ENCODE measurements at places on chromosomes 5 and 9.

DNA sequence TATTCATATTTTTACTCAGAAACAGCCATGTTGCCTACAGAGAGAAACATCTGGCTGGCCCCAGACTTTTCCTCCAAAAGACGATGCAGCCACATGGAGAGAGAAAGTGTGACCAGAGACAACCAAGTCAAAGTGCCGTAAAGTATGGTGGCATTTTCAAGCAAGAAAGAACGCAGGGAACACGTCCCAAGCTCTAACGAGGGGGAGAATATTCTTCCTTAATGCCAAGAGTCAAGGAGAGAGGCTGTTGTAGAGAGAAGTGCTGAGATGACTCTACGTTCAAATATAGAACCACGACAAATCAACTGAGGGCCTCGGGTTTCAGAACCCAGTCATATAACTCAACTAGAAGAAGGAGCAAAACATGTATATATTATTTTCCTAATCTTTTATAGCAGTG is 55.9 kb downstream of the FNBP1 start:
- DNase-seq = no peak

DNA sequence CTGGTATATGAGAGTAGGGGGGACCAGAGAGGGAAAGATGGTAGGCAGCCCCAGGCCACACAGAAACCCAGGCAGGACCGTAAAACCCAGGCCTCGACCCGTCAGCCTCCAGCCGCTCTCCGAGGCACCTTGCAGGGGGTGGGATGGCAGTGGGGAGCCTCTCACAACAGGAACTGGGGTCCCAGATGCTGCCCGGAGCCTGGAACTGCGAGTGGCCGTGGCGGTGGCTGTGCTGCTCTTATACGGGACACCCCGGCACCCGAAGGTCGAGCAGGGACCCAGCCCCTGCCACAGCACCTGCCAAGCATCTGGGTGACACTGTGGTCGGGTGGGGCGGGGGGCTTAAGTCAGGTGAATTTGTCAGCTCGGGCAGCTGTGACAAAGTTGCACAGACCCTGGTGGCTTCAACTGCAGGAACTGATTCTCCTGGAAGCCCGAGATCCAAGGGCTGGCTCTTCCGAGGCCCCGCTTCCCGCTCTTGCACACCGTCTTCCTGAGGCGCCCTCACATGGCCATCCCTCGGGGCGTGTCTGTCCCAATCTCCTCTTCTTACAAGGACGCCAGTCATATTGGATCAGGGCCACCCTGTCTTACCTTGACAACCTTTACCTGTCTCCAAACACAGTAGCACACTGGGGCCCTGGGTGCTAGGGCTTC is 47.6 kb upstream of the EGFL7 start:
- DNase-seq = no peak

DNA sequence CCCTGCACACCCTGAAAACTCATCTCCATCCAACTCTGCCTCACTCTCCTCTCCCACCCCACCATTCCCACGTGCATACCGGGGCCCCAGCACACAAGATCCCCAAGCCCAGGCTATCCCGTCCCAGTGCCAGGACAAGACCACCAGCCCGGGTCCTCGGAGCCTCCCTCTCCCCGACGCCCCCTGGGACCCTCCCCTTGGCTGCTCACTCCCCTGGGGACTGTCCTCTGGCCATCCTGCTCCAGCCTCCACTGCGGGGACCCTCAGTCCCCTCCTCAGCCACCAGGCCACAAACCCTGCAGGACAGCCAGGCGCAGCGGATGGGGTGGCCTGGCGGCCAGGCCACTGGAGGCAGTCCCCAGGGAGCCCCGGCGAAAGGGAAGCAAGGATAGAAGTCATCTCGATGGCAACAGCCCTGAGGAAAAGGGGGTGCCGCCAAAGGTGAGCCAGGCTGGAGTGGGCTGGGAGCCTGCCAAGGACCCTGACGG is 62.8 kb downstream of the C9orf50 start:
- DNase-seq = no peak

GRCh38 chr5:145960166-145960565 is 23.8 kb downstream of the SH3RF2 start:
- no peak for DNase-seq

- DNase-seq = no peak
These were observed 9.6 kb downstream of the RASGEF1C start for GRCh38 chr5:180199390-180199789.

DNA sequence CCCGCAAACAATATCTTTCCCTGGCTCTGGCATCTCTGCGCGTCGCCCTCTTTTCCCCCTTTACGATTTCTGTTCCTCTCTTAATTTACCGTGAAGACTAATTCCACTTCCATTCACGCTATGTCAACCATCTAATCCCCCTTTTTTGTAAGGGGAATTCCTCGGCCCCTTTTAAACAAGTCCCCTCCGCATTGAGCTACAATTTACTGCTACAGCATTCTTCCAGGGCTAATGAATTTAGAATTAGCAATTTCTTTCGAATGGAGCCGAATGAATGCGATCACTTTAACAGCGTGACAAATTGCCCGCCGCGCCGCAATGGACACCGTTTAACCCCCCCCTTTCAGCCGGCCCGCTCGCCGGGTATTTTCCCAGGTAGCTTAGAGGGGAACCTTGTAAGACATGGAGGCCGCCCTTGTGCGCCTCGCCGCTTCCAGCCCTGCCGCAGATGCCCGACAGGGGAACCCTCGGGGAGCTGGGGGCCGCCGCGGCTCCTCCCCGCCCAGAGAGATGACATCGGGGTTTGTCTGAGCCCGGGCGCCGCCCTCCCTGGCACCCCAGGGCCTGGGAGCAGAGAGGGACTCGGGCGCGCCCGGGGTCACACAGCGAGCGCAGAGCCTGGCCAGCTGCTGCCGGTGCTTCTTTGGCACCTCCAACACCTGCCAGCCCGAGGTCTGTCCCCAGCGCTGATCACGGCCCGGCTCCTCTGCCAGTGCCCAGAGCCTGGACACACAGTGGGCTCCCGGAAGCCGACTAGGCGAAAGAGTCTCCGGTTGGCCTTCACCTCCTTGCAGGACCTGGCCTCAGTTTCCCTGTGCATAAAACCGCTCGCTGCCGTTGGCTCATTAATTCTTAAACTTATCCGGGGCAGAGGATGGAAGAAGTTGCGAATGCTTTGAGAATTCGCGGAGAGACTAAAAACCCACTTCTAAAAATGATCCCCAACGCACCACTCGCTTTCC is 1.3 kb downstream of the PRDM12 start:
- DNase-seq = no peak

DNA sequence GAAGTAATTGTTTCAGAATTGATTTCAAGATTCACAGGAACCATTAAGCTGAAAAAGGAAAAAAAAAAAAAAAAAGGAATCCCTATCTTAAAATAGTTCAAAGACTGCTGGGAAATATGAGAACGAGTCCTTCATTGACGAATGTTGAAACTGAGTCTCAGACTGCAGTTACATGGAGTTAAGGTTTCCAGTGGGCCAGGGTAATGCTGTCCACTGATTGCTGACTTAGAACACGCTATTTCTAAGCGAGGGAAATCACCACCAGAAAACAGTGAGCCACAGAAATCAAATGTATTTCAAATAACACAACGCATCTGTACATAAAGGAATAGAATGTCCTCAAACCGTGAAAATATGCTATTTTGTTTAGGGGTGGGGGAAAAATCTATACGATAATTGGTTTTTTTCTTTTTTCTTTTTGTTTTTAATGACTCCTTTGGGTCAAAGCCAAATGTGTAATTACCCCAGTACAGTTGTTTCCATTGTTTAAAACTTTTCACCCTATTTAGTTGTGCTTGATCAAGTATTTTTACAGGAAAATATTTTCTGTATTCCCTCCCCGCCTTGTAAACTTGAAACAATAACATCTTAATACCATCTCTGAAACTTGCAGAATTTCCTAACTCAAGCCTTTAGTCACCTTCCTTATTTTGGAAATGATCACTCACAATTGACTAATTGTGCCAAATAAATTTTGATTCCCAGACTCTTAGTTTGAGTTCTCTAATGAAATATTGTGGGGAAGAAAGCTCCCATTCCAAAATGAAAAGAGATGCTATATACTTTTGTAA is 208.3 kb downstream of the MCTP1 start:
- DNase-seq = no peak

DNA sequence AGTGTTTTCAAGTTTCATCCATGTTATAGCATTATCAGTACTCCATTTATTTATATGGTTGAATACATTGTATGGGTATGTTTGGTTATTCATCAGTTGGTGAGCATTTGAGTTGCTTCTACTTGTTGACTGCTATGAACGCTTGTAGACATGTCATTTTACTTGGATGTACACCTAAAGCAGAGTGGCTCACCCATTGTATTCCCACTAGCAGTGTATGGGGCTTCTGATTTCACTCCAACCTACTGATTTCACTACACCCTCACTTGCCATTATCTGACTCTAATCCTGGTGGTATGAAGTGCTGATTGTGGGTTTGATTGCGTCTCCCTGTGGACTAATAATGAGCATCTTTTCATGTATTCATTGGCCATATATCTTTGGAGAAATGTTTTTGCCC is 9.5 kb downstream of the NPM1 start:
- DNase-seq = no peak

DNA sequence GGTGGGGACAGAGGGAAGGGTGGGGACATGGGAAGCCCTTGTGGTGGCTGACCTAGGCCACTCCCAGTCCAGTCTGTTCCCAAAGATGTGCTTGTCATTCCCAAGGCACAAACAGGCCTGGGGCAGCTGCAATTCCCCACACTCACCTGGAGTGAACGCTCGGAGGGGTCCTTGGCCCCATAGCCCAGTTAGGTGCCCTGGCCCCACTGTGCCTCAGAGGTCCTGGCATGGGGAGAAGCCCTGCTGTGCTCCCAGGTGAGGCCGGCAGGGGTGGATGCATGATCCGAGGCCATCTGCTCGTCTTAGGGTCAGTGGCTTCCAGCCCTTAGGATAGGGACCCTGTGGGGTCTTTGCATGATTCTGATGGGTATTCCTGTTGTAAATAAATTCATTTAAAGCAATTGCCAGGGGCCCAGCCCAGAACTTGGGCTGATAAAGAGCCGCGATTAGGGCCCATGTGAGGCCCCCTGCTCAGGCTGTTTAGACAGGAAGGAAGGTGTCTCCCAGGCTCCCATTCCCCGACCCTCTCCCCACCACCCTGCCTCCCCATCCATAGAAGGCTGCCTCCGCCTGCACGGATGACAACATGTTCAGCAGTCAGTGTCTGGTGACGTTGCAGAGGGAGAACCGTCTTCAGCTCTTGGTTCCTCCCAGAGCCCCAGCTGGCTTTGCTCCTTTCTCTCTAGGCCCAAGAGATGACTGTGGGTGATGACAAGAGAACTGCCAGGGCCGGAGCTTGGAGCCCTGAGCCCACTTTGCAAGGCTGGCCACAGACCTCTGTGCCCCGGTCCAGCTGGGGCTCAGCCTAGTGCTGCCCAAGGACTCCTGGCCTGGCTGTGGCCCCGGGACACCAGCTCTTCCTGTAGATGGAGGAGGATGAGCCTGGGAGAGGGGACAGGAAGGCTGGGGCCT is 28.4 kb upstream of the IRX4 start:
- no peak for DNase-seq

DNA sequence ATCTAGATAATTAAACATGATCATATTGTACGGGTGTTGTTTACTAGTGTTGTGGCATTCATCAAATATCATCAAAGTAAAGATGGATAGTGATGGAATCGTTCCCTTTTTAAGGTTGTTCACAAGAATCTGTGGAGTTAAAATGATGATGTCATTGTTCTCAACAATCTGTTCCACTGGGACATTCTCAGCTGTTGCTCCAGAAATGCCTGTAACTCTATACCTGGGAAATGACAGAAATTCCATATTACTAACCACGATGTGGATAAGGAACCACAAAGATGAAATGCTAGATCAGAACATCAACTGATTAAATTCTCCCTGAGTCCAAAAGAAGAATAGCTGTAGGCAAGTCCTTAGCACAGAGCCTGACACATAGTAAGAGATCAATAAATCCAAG is 38.0 kb downstream of the RIGI start:
- no peak for DNase-seq

DNA sequence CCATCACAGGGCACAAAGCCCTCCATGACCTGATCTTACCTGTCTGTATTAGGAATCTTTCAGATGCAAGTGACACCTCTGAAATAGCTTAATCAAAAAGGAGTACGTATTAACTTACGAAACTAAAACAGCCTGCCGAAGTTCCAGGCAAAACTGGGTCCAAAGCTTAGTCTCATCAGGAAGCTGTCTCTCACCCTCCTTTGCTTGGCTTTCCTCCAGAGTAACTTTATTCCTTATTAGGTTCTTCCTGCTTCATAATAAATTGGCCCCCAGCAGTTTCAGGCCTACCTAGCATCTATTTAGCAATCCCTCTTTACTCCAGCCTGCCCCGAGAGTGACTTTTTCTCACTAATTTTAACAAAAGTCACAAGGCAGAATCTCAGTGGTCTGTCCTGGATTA is 58.4 kb upstream of the STK32A start:
- no peak for DNase-seq

GRCh38 chr9:128394379-128395168 is 23.4 kb downstream of the URM1 start:
- no peak for DNase-seq

DNA sequence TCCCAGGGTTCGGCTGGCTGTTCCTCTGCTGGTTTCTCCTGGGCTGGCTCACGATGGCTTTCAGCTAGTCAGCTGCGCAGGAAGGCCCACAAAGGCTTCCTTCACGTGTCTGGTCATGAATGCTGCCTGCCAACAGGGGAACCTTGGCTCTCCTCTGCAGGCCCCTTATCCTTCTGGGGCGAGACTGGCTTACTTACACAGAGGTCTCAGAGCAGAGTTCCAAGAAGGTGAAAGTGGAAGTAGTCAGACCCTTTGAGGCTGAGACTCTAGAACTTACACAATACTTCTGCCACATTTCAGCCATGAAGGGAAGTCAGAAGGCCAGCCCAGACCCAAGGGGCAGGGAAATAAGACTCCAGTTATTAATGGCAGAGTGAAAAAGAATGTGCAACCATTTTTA is 99.5 kb downstream of the LHFPL2 start:
- DNase-seq = no peak

DNA sequence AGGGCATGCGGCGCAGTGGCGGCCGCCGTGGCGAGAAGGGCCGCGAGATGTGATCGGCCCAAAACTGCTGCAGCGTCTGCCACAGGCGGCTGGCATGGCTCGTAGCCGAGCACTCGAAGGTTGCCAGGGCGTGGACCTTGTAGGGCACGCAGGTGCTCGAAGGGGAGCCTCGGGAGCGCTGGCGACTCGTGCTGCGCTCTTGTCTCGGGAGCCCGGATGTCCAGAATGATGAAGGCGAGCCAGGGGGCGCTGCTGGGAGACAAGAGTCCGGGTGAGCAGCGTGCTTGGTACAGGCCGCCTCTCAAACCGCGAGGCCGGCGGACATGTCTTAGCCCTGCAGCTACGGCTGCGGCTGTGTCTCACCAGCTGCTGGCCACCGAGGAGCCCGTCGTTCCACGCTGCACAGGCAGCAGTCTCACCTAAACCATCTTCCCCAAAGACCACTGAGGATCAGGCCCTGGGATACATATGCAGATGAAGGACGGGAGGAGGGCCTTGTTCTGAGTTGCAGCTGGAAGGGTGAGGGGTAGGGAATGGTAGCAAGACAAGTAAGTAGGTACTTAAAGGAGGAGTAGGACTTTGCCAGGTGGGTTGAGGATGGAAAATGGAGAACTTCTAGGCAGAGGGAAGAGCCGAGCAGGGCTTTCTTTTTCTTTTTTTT is 1.7 kb downstream of the CBY3 start:
- DNase-seq = peak; percentile 47
